ENCODE measurements at places on chromosomes 7 and 10.
A peak's percentile ranks its signal among the peaks of the same experiment; 100 is the strongest.

- no peak for DNase-seq
Observed at GRCh38 chr7:4006687-4007086, 675.4 kb upstream of the FOXK1 start.

DNA sequence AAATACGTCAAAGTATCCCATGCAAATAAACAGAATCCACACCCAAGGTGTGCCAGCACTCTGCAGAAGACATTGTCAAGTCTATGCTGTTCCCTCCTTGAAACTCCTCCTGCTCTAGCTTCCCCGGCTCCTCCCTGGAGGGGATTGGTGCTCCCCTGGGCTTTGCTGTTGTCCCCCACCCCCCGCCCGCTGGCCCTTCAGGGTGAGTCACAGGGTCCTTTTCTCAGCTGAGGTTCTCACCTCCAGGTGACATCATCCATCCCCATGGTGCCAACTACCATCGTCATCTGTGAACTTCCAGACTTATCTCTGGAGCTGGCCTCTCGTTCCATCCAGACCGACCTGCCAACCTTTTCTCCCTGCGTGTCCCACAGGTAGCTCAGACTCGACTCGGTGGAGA is 77.0 kb downstream of the ITIH5 start:
- no peak for DNase-seq

DNA sequence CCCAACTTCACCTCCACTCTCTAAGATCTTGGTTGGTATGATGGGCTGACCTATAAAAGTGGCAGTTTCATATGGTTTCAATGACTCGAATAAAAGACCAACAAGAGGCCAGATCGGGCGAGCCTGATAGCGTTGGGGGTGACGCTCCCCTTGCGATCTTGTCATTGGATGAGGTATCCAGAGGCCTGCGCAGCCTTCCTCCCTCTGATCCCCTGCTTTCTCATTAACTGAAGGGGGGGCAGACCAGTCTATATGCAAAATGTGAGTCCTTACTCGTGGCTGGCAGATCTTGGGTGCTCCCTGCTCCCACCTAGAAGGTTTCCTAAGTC is 937 bp upstream of the COBL start:
- DNase-seq, result no peak

- DNase-seq, result peak; percentile 35
Observed at GRCh38 chr10:122344741-122345258, 29.7 kb upstream of the PLEKHA1 start.

- DNase-seq, result no peak
Observed at GRCh38 chr10:44724415-44725174, 186.5 kb upstream of the TMEM72 start.

DNA sequence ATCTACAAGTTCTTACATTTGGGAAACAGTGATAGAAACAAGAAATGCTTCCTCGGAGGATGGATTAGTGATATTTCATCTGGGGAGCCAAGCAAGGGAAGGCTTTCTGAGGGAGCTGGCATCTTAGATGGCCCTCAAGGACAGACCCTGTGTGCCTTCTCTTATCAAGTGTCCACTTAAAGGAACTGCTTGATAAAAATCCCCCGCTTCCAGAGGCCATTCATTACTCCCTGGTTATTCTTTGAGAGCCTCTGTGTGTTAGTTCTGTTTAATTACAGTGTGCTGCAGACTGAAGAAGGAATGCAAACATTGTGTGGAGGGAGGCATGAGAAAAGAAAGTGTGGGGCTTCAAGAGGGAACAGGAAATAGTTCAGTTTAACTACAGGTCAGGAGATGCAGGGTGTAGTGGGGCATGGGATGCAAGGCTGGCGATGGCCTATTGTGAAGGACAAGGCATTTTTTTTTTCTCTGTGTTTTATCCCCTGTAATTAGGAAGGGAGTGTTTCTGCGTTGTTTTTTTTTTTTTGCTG is 145.4 kb downstream of the SNX10 start:
- DNase-seq, result no peak

DNA sequence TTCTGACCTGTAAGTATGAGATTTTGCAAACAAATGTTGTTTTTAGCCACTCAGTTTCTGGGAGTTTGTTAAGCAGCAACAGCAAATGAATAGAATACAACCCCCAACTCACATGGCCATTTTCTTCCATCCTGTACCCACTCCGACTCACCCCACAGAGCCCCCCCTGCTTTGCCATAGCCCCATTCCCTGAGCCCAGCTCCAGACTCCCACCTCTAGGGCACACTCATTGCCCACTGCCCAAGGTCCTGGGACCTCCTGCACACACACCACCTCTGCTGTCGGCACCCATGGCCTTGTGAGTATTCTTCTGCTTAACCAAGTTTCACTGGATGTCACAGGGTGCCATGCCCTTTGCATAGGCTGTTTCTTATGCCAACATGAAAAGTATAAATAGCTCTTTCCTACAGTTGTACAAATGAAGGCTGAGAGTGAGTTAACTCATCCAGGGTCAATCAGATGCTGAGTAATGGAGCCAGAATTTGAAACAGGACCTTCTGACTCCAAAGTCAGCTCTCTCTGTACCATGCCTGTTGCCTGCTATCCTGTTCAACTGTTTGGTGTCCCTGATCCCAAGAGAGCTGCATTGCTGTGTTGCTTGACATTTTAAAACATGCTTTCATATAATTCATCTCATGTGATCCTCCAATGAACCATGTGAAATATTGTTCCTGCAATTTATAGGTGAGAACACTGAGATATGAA is 367.8 kb upstream of the ZMIZ1 start:
- no peak for DNase-seq

GRCh38 chr7:157752832-157753291 is 416.1 kb downstream of the DNAJB6 start:
- DNase-seq, result peak; percentile 59

DNA sequence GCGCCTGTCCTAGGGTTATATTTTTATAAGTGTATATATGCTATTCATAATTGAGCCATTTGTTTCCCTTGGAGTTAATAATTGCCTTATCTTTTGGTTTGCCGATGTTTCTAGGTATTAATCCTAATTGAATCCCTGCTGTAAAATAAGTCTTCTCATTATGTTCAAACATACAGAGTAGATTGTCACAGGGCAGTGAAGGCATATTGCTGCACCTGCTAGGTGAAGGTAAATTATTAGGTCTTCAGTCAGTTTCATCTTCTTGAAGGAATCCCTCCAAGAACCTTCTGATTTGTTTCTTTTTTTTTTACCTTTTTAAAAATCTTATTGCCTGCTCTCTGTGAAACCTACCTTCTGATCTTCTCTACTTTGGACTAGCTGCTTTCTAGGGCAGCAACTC is 17.9 kb upstream of the AGFG2 start:
- DNase-seq, result no peak

Measured in posterior cingulate gyrus (tissue), 11 donors.